Endothelial cell (in vitro differentiated cells): ENCODE measurements at places on chromosomes 1 and 21.

GRCh38 chr1:52436817-52437216 is 32.4 kb downstream of the PRPF38A start:
- DNase-seq: no peak

DNA sequence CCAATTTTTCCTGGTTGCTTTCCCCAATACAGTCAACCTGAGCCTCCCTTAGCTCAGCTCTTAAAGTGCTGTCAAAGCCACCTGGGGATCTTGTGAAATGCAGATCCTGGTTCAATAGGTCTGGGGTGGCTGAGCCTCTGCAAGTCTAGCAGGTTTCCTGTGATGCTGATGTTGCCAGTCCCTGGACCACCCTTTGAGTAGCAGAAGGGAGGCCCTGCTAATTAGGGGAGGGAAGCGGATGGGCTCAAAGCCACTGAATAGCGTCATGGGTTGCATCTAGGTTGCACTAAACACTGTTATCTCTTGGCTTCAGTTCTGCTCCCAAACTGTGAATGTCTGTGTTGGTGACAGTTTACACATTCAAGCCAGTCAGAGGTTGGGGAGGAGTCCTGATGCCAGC is 127.2 kb downstream of the KAZN start:
- no peak for DNase-seq

- DNase-seq: no peak
Measured at GRCh38 chr1:70483342-70483741, 72.3 kb downstream of the CTH start.

DNA sequence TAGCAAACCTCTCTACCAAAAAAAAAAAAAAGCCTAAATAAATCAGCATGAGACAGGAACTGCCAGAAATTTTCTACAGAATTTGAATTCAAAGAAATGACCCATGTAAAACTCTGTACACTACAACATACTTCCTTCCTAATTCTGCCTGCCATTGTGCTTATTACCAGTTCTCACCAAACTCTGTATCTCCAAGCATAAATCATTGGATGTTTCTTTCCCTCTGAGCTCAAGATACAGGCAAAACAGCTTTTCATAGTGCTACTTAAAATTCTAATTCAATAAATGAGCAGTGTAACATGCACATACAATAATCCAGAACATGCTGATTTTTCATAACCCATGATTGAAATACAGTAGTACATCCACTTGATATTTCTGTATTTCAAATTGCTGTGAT is 87.0 kb downstream of the EIF4G3 start:
- no peak for DNase-seq

- no peak for DNase-seq
Measured at GRCh38 chr1:194367121-194367520, 1180.7 kb upstream of the B3GALT2 start.

- peak; percentile 69 for DNase-seq
Measured at GRCh38 chr1:5980314-5981008, 11.8 kb downstream of the NPHP4 start.

DNA sequence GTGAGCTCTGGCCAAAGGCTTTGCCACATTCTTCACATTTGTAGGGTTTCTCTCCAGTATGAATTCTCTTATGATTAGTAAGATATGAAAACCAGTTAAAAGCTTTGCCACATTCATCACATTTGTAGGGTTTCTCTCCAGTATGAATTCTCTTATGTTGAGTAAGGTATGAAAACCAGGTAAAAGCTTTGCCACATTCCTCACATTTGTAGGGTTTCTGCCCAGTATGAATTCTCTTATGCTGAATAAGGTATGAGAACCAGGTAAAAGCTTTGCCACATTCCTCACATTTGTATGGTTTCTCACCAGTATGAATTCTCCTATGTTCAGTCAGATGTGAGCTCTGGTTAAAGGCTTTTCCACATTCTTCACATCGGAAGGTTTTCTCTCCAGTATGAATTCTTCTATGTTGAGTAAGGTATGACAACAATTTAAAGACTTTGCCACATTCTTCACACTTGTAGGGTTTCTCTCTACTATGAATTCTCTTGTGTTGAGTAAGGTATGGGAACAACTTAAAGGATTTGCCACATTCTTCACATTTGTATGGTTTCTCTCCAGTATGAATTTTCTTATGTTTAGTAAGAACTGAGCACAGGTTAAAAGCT is 20.7 kb downstream of the ZNF695 start:
- DNase-seq: no peak

GRCh38 chr21:44940116-44940631 is 345 bp downstream of the SLX9 start:
- no peak for DNase-seq
